Stimulated activated CD8-positive, alpha-beta memory T cell treated with anti-CD3 and anti-CD28 coated beads, Interleukin-4, amount 100 ng/mL, for 24 hours (primary cell): ENCODE measurements at places on chromosomes 13 and 19.

GRCh38 chr19:811506-812048, 10.2 kb downstream of the PLPPR3 start:
- no peak for DNase-seq

DNA sequence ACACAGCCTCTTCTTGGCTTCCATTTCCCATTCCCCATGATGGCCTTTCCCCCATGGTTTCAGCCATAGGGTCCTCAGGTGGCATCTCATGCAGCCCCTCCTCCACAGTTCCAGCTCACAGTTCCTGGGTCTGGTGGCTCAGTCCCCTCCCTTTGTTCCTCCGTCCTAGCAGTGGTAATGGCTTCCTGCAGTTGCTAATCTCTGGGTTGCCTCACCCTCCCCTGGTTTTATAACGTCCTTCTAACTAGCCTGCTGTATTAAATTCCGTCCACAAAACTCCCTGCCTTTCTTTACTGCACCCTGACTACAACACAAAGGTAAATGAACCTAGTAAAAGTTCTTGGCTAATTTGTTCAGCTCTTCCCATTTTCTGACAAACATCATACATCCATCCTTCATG, 30.9 kb downstream of the CCDC70 start:
- no peak for DNase-seq

DNA sequence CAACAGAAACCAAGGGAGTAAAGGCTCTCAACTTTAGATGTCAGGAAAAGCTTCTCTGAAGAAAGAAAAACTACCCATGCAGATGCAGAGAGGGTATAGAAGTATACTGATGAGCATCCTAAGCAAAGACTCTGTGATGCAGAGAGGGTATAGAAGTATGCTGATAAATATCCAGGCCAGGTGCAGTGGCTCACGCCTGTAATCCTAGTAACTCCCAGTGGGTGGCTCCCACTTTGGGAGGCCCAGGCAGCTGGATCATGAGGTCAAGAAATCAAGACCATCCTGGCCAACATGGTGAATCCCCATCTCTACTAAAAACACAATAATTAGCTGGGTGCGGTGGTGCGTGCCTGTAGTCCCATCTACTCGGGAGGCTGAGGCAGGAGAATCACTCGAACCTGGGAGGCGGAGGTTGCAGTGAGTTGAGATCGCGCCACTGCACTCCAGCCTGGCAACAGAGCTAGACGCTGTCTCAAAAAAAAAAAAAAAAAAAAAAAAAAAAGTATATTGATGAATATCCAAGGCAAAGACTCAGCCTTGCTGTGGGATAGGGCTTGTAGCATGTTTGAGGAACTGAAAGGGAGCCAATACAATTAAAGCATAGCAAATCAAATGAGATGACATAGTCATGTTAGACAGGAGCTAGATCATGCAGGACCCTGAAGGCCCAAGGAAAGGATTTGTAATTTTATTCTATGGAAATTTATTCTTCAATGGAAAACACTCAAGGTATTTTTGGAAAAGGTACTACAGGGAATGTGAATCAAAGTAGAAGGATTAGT, 14.9 kb downstream of the UBL3 start:
- no peak for DNase-seq

DNA sequence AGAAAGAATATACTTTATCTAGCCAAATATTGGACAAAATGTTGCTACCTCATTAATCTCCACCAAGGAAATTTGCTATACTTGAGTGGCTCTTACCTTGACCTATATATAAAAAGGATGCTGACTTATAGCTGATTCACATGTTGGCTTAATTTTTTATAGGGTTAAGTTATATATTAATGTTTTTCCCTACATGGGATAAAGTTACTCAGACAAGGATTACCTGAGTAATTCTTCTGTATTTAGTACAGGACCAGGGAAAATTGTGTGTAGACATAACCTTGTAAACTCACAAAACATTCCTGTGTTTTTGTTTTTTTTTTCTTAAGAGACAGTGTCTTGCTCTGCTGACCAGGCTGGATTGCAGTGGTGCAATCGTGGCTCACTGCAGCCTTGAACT, 30.6 kb upstream of the SOHLH2 start:
- no peak for DNase-seq

- no peak for DNase-seq
Measured at GRCh38 chr13:66835040-66835628, 395.0 kb downstream of the PCDH9 start.

DNA sequence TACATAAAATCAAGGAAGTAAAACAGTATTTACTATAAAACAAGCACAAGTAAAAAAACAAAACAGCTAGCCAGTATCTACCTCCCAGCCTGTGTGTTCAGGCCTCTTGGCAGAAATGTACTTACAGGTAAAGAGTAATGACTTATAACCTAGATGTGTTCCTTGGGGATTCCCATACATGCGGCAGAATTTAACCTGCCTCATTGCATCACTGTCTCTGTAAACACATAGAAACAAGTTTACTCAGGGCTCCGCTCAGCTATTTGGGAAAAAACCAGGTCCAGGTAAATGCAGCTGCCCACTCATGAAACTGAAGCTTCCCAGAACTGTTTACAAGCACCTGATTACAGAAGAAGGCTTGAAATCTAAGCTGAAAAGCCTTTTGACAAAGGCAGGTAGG, 50.7 kb upstream of the SERP2 start:
- DNase-seq: no peak

DNA sequence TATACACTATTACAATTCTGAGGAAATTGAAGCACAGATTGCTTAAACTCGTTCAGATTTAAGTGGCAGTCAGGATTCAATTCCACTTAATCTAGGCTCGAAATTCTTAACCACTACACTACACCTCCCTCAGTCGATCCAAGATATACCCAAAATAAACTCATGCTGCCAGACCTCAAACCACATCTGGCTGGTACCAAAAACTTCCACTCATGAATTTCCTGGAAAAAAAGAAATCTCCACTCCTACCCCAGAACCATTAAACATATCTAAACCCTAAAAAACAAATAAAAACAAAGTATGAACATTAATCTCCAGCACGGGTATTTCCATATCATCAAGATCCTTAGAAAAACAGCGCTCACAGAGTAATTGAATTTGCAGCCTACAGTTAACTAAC, 1.1 kb downstream of the ZFP30 start:
- no peak for DNase-seq

GRCh38 chr13:102012299-102013293, 389.3 kb downstream of the FGF14 start:
- DNase-seq: no peak

- DNase-seq: no peak
Measured at GRCh38 chr19:53912653-53913052, 3.6 kb downstream of the CACNG7 start.

GRCh38 chr13:29918845-29919244, 68.4 kb upstream of the UBL3 start:
- DNase-seq: no peak
